ENCODE measurements at places on chromosomes 1 and 21.

DNA sequence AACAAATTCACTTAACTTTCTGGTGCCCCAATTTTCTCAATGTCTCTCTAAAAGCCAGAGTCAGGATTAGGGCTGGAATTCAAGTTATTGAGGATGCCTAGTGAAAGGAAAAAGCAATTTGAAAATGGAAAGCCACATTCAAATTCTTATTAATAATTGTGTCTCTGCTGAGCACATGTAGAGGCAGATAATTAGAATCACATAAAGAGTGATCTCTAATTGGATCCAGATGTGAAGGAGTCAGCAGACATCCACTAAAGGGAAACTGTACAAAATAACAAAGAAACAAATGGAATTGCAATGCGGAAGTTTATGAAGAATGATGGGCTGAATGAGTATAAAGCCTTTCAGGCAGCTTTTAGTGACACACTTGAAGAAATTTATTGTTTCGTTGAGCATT lies 482.6 kb downstream of the TTLL7 start:
- DNase-seq = peak; percentile 87

DNA sequence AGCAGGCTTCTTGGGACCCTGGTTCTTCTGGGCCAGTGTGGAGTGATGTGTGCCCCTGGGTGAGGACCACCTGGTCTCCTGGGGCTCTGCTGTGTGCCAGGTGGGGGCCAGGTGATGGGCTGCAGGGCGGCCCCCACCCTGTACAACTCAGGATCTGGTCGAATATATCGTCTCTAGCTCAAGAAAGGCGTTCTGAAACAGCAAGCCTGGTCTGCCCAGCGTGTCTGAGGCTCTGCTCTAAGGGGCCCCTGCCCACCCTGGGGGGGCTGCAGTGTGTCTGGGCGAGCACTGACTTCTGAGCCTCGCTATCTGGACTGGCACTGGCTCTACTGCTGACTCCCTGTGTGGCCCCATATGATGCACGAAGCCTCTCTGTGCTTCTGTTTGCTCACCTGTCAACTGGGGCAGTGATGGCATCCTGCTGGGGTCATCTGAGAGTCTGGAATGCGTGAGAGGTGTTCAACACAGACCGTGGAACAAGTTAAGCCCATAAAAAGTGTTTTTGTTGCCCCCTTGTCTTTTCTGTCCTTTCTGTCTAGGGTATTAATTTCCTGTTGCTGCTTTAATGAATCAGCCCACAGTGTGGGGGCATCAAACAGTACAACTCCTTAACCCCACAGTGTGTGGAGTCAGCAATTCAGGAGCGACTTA lies 56.0 kb upstream of the TRAPPC10 start:
- DNase-seq = no peak

GRCh38 chr1:167909691-167910180 lies 4.2 kb downstream of the ADCY10 start:
- no peak for DNase-seq

DNA sequence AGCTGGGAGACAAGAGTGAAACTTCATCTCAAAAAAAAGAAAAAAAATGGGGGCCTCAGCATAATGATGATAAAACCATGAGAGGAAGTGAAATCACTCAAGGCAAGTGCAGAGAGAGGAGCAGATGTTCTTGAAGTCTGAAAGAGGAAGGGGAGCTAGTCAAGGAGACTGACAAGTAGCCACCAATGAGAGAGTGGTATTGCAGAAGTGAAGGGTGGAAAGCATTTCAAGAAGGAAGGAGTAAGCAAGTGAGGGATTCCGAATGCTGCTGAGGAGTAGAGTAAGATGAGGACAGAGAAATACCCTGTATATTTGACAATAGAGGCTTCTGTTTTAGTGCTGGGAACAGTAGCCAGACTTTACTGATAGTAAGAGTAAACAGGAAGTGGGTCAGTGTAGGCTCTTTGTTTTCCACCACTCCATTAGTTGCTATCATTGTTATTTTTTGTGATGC lies 2.9 kb downstream of the TATDN3 start:
- no peak for DNase-seq

GRCh38 chr1:41802532-41803501 lies 115.9 kb downstream of the HIVEP3 start:
- peak; percentile 18 for DNase-seq

- peak; percentile 54 for DNase-seq
These were observed at the start of gene CROCC for GRCh38 chr1:16921391-16922185. CROCC (plus strand) TSS chr1:16921931; CDS start chr1:16922019, 88 bp downstream.

GRCh38 chr1:223201967-223202366 lies 58.9 kb upstream of the TLR5 start:
- no peak for DNase-seq

GRCh38 chr21:29300807-29301138 lies 2.1 kb downstream of the BACH1 start:
- DNase-seq = no peak

DNA sequence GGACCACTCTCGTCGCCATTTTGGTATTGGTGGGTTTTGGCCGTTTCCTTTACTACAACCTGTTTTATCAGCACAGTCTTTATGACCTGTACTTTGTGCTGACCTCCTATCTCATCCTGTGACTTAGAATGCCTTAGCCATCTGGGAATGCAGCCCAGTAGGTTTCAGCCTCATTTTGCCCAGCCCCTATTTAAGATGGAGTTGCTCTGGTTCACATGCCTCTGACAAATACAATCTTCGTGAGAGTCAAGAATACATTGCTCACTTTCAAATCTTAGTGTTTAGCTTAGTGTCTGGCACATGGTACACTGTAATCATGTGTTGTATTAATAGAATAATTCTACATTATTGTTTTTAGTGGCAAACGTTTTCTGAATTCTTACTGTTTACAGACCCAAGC lies 88.9 kb downstream of the BACH1 start:
- no peak for DNase-seq

GRCh38 chr21:45574081-45574501 lies 31.9 kb upstream of the SLC19A1 start:
- DNase-seq = no peak

- DNase-seq = no peak
These were observed 9.8 kb upstream of the IRF2BP2 start for GRCh38 chr1:234619794-234620247.

- no peak for DNase-seq
These were observed 84.7 kb downstream of the APP start for GRCh38 chr21:26085882-26086281.

DNA sequence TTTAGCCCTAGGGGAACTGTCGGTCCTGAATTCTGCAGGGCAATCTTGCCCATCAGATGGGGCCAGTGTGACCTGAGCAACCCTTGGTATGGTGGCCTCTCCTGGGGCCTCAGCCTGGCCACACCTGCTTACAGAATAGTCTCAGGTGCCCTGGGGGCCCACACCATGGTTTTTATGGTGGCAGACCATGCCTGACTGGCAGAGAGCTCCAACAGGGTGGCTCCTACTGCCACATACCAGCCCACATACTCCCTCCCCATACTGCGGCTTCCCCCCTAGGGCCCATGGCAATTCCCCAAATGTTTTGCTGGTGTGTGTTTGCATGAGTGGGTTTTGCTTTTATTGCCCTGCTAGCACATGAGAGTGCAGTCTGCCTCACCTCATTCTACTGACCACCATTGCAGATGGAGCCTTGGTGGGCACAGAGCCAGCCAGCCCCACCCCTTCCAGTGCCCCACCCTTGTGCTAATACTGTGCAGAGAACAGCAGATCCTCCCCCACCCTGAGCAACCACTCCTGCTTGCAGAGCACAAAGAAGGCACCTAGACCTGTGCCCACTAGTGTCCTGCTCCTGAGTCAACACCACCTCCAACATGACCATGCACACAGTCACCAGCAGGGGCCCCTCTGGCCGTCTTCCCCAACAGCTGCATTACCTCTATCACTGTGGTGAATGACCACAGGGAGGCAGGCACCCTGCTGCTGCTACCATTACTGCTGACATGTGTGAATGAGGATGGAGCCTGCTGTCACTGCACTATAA lies 86.8 kb downstream of the GDAP2 start:
- DNase-seq = peak; percentile 46

- DNase-seq = no peak
These were observed 122.0 kb downstream of the MRPS6 start for GRCh38 chr21:34195335-34195734.

DNA sequence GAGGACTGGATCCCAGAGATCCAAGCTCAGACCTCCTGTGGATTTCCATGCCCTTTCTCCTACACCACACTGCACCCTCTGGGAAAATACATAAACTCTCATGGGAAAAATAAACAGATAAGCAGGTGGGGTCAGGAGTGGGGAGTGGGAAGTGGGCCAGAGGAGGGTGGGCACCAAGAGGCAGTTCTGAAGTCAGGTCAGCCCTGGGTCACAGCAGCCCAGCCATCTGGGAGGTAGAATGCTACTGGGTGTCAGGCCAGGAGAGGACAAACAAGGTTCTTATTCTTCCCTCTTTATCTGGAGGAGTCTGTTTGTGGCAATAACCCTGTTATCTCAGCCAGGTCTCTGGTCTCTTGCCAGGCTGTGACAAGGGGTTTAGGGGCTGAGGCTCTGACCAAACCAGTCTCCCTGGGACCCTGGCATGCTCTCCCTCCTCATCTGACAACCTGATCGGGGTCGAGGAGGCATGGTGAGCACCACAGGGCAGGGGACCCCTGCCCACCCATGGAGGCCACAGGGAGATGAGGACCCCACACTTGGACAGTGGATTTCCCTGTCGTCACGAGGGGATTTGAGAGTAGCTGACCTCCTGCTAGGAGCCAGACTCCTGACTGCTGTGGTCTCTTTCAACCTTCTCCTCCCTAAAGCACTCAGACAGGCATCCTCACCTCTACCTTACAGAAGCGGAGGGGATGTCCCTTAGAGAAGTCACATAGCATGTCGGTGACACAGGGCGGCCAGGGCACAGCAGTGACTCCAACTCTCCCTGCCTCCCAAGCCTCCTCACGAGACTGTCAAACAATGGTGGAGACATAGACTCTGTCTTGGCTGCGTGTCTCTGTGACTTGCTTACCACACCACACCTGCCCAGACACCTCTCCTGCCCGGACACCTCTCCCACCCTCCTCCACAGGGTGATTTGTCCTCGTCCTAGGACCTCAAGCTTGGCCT lies 51.3 kb upstream of the IFFO2 start:
- DNase-seq = peak; percentile 11

DNA sequence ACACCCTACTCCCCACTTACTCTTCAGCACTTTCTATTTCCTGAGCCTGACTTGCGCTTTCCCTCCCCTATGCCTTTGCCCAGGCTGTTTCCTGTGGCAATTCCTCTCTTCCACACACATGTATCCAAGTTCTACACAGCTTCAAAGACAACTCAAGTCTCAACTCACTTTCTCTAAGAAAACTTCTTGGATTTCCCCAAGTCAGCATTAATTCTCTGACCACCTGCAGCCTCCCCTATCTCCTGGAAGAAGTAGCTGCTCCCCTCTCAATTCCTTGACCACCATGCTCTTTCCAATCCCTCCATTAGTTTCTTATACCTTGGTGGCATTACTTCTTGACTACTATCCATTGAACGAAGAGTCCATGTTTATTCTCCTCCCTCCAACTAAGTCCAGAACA lies 42.8 kb downstream of the NMNAT2 start:
- no peak for DNase-seq

DNA sequence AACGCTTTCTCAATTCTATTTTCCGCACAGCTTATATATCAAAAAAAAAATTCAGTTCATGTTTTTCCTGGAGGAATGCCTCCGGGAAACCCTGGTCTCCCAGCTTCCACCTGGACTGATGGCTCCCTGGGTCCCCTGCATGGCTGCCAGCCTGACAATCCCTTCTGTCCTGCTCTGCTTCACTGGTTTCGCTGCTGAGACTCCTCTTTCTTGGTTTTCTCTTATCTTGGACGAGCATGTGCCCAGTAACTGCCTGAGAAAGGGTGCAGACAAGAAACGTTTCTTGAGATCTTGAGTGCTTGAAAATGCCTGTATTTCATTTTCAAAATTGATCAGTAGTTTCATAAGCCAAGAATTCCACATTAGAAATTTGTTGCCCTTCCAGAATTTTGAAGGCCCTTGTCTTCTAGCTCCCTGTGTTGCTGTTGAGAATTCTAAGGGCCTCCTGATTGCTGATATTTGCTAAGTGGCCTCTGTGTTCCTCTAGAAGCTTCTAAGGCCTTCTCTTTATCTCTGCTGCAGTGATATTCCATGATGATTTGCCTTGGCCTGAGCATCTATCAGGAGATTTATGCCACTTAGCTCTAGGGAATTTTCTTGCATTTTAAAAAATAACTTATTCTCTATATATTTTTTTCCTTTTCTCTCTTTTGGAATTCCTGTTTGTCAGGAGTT lies 44.7 kb downstream of the ETS2 start:
- no peak for DNase-seq

DNA sequence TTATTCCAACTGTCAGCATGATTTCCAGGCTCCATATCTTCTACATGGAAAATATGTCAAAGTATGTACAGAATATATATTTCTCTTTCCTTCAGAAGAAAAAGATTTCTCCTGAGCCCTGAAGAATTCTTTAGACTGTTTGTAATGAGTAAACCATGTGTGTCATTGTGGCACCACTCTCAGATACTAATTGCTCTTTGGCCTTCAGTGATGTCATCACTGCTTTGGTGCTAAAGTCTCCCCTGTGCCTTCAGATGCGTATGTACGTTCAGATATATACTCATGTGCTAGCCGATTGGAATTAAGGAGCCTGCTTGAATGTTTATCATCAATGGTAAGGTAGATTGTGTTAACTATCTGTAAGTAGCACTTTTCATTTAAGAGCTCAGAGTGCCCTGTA lies 20.6 kb upstream of the NBL1 start:
- peak; percentile 18 for DNase-seq

- DNase-seq = no peak
These were observed 3.2 kb downstream of the EDN2 start for GRCh38 chr1:41481109-41481775.

DNA sequence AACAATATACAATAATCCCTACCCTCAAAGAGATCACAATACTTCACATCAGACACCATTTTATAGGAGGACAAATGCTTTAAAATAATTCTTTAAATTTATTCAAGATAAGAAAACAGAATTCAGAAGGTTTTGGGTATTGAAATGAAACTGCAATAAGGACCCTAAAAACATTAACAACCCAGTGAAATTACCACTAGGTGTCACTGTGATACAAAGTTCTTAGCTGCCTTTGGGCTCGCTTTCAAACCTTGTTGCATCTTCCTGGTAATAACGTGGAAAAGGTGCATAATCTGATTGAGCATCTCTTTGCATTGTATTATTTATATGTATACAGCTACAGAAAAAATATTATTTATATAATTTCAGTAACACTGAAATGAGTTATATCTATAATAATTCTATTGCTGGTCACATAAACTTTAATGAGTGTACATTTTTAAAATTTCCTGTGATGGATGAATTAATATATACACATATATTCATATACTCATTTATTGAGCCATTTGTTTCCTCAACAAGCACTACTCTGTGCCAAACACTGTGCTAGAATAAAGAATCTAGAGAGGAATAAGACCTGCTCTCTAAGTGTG lies 185.2 kb downstream of the FAF1 start:
- DNase-seq = peak; percentile 63

- DNase-seq = peak; percentile 60
These were observed 29.9 kb upstream of the SAMD13 start for GRCh38 chr1:84271441-84272151.

- no peak for DNase-seq
These were observed 131.0 kb upstream of the KIAA1614 start for GRCh38 chr1:180781718-180782117.

GRCh38 chr1:204763773-204764427 lies 78.4 kb upstream of the LRRN2 start:
- DNase-seq = peak; percentile 73
